ENCODE measurements at places on chromosomes 1 and 21.

GRCh38 chr21:14968029-14968428 is 96.8 kb downstream of the NRIP1 start:
- no peak for DNase-seq

DNA sequence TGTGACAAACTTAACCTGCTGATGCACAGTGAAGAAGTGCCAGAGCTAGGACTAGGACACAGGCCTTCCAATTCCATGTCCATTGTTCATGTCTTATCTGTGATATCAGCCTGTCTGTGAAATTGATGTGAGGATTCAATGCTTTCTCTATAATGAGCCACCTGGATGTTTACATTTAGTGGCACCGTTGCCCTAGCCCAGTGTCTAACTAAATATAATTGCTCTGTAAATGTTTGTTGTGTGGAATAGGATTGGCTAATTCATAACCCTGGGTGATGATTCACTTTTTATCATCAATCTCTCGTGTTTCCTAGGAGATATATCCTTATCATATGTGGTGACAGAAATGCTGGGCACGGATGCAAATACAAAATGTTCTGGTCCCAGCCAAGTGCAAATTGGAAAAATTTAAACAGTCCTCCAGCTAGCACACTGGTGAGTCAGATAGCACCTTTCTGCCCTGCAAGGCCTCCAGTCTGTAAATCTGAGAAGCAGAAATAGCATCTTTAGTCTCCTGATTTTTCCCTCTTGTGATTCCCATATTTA is 46.9 kb upstream of the GNG12 start:
- no peak for DNase-seq

- no peak for DNase-seq
These were observed 36.1 kb downstream of the BRINP2 start for GRCh38 chr1:177206831-177207355.

- no peak for DNase-seq
These were observed 19.9 kb downstream of the SYDE2 start for GRCh38 chr1:85180869-85181268.

DNA sequence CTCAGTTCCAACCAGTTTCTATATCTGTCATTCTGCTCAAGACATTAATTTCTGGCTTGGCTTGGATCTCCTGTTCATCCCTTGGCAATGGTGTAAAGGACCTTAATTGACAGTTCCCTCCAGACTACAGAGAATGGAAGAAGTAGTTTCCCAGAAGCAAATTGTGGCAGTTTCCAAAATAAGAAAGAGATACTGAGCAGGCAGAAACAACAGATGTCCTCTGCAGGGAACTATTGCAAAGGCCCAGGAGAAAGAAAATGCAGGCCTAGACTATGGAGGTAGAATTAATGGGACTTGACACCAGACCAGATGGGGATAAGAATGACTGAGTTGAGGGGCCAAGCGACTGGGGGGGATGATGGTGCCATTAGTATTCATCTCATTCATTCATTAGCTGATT is 6.1 kb upstream of the AK2 start:
- no peak for DNase-seq

GRCh38 chr1:160646180-160646579 is 664 bp downstream of the SLAMF1 start:
- DNase-seq, result no peak

GRCh38 chr1:10106241-10106640 is 73.5 kb downstream of the UBE4B start:
- DNase-seq, result no peak

- no peak for DNase-seq
These were observed 24.4 kb upstream of the NDC1 start for GRCh38 chr1:53862507-53862906.

GRCh38 chr1:180994262-180994661 is 28.4 kb downstream of the STX6 start:
- DNase-seq, result no peak

DNA sequence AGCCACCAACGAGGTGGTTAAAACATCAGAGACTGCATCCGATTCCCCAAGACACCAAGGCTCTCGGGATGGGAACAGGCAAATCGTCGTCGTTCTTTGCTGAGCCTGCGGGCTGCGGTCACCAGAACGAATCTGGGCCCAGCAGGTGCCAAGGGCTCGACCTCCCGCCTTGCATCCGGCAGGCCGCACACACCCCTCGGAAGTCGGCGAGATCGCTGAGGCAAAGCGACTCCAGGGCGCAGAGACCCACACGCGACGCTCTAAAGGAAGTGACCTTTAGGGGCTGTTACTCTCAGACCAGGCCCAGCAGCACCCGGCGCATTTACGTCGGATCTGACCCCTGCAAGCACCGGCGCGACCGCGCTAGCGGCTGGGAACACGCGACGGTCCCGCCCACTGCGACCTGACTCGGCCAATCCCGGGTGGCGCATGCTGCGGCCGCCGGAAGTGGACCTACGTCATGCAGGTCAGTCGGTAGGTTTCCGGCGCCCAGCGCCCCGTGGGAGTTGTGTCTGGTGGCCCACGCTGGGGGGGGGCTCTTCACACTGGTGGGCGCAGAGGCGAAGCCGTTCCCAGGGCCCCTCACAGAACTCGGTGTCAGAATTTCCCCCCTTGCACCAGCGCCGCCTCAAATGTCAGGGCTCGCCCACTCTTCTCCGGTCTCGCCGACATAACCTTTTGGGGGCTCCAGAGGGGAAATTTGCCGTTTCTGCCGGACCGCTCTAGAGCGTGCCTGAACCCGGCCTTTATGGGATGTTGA is 7.5 kb upstream of the PARK7 start:
- peak; percentile 65 for DNase-seq

GRCh38 chr1:47752559-47752958 is 244.6 kb downstream of the TRABD2B start:
- no peak for DNase-seq

GRCh38 chr1:115685029-115685705 is 43.4 kb downstream of the VANGL1 start:
- DNase-seq, result no peak

DNA sequence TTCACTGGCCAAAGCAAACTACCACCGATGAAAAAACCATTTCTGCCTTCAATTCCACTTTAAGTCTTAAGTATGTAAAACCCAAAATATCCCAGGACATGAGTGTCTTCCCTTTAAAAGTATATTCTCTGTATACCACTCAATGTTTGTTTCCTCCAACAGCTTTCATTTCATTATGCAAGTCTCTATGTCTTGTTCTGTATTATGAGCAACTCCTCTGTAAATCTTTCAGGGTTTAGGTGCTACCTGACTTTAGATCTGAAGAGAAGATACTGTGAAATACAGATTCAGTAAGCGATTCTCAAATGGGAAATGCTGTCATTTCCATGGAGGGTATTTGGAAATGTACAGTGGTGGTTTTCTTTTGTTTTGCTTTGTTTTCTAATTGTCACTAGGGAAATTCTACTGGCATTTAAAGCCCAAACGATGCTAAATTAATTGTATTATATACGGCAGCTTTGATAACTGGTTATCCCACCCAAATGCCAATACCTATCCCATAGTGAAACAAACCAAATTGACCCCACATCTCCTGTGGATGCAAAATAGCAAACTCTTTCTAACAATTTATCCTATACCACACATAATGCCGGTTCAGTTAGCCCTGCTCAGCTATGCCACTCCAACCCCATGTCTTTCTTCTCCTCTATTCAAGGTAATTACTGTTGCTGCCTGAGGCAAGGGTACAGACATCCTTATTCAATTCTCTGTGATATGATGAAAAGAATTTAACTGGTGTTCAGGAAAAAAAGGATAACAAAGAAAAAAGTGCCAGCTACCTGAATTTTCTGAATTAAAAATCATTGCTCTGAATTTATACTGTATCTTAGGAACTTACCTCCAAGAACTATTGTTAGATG is 182.8 kb downstream of the EIF4G3 start:
- no peak for DNase-seq

DNA sequence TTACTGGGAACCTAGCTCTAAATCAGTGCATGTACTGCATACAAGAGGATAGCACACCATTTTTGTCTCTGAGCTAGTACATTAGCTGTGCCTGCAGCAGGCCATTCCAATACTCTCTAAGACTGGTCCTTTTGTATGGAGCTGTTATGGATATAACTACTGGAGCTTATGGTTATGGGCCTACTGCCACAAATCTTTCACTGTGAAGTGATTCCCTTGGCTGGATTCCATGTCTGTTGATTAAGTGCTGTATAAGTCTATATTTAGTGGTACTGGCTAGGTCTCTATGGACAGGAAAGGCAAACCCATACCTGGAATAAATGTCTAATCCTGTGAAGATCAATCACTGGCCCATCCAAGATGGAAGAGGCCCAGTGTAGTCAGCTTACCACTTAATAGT is 12.0 kb downstream of the ZFYVE9 start:
- DNase-seq, result no peak

All from T-helper 1 cell (primary cell).